ENCODE measurements at places on chromosomes 2 and 18.

DNA sequence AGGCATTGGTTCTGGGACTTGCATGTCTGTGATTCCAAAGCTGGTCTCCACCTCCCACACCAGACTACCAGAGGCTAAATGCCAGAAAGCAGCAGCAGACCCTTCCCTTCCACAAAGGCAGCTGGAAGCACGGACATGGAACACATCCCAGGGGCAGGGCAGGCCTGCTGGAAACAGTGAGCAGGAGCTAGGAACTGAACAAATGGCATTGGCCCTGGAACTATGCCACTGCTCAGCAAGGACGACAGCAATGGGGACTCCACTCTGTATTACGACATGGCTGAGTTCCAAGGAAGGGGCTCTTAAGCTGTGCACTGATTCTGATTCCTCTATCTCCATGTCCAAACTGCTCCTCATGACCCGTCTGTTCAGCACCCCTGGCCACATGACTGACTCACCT is 77.8 kb upstream of the TFCP2L1 start:
- DNase-seq = no peak

GRCh38 chr2:69299772-69300516 is 87.1 kb downstream of the GFPT1 start:
- no peak for DNase-seq

DNA sequence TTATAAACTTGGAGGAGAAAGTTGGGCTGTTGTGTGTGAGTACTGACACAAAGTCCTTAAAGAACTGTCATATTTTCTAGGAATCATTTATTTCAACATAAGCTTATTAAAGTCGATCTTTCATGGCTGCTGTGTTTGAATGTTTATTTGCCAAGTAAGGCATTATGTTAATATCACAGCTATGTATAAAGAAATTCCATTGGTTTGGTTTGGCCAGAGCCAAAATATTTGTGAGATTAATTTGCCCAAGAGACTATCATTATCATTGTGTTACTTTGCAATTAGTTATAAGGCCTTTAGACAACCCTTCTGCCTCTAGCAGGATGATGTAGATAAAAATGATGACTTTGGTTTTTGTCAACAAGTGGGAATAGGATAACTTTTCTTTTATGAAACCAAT is 240.6 kb upstream of the NT5C1B start:
- no peak for DNase-seq

DNA sequence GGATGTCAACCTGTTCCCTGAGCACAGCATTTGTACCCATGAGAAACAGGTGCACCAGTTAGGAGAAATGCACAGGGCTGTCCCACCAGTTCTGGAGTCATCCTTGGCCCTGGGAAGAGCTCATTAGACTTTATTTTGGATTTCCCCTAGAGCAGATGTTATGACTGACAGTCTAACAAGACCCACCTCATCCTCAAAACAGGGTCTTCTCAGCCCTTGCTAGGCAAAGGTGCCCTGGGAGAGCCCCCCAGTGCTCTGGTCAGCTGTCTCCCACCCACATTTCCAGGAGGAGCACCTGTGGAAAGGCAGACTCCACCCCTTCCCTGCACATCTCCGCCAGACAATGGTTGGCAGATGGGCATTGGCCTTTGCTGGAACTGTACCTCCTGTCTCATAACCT is 5.7 kb upstream of the SP100 start:
- no peak for DNase-seq

- no peak for DNase-seq
Observed at GRCh38 chr2:106183101-106183696, 10.9 kb downstream of the UXS1 start.

GRCh38 chr2:32061973-32062861 is 1.1 kb upstream of the SPAST start:
- DNase-seq = peak; percentile 47

DNA sequence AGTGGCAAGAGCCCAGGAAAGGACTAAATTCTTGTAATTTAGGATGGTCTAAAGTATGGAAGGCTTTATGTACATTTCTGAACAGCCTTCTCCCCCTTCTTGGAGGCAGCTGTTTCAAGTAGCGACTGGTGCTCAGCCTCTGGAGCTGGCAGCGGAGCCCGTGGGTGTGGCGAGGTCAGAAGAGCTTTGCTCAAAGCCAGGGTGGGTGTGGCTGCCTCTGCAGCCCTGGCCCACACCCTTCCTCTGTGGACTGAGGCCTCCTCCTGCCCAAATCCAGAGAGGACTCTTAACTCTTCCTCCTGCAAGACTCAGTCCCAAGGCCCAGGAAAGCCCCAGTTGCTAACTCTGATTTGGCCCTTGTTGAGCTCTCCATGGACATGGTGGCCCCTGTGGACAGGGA is 202.1 kb upstream of the REV1 start:
- DNase-seq = no peak

DNA sequence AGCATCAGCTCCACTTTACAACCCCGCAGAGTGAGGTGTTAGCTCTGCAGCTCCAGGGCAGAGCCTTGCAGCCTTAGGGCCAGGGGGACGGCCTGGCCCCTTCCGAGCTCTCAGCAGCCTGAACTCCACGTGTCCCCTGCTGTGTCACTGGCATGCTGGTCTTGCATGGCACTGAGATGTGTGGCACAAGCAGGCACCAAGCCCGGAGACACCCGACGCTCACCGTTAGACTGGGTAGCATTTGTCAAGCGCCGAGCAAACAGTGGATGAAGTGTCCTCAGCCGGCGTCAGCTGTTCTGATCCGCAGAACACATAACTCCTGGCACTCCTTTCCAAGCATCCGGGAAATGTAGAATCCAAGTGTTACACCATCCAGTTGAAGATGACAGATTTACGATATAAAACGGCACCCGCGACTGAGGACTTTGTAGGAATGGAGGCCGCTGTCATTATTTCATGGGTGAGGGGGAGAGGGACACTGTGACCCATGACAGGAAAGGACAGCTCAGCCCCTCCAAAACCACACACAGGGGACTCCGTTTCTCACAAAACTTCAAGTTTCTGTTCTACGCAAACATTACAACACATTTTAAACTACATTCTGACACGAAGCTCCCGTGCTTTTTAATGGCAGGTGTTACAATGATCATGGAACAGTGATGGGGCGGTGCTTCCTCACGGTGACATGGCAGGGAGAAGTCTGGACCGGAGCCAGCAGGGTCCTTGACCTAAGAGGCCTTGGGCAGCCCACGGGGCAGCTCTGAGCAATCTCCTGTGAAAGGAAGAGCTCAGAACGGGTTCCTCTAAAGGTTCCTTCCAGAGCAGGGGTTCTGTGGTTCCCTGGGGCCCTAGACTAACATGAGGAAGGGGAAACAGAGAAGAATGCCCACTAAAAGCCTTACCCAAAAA is 89.4 kb downstream of the HDAC4 start:
- no peak for DNase-seq

DNA sequence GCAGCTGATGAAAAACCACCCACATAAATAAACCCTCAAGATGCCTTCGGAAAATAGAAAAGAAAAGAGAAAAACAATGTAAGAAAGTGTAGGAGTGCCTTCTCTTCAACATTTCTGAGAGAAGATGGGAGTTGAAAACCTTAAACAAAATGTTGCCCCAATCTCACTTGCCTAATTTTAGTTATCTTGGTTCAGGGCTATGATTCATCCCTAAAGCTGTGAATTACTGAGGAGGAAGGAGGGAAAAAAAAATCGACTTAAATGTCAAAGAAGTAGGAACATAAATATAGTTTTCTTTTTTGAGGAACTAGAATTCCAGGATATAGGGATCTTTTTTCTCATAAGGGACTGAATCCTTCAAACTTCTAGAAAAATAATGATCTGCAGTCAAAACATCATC is 360.3 kb downstream of the TGIF1 start:
- DNase-seq = no peak

GRCh38 chr2:172484706-172485105 is 57.3 kb downstream of the ITGA6 start:
- DNase-seq = no peak

- DNase-seq = peak; percentile 47
Observed at GRCh38 chr2:10620481-10620880, 69.3 kb downstream of the NOL10 start.

- no peak for DNase-seq
Observed at GRCh38 chr2:55877087-55877436, 46.5 kb downstream of the EFEMP1 start.

DNA sequence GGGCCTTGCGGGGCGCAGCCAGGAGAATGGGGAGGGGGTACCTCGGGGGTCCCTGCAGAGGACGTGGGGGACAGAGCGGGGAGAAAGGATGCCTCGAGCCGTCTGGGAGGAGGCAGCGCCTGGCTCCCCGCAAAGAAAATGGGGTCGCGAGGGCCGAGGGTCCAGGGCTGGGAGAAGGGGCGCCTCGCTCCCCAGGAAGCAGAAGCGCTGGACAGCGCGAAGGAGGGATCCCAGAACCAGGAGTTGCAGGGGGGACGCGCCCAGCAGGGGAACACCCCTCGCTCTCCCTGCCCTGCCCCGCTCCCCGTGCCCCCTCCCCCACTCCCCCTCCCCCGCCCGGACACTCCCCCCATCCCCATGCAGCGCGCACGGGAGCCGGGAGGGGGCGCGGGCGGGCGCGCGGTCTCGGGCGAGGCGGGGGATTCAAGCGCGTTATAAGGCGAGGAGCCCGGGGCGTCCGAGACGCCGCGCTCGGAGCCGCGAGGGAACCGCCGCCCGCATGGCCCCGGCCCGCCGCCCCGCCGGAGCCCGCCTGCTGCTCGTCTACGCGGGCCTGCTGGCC is at the start of gene ERFE:
TSS of gene ERFE (plus strand) at position 462 of the 562 bp plus-strand sequence. CDS start at position 500, 38 bp downstream.
- no peak for DNase-seq

DNA sequence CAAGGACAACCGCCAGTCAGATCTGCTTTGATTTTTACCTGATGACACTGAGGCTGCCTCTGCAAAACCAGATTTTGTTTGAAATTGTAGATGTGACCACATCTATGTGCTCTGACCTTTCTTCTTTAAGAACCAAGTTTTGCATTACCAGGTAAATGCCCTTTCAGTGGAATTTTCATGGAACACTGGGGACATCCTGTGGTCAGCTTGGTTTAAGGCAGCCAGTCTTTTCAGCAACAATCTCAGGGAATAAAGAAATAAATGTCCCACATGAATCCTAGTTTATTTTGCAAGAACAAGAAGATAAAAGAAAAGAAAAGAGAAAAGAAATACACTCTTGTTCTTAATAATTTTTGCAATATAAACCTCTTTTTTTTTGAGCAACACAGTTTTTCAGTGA is 90.6 kb downstream of the POU3F3 start:
- DNase-seq = peak; percentile 16

DNA sequence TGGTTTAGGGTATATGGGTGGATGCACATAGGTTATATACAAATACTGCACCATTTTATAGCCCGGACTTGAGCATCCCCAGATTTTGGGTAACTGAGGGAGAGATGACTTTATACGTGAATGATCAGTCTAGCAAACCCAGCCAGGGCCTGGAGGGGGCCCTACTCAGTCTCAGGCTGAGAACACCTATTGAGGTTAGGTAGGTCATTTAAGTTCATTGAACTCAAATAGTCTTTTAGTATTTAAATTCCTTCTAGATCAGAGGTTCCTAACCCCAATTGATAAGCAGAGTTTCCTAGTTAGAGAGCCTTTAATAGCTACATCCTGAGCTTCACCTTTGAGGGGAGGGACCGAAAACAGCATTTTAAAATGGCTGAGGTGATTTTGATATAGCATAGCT is 487.0 kb downstream of the DCC start:
- no peak for DNase-seq

Data from Kasumi-1 (cell line).